ENCODE measurements at places on chromosomes 13 and 19.

- H3K27me3 ChIP-seq: no peaks in the 10 kb centered on the region
- no peak overlapping the region for H3K27ac ChIP-seq
- DNase-seq: no peak
- H3K4me1 ChIP-seq: no peaks in the 10 kb centered on the region
- no peaks in the 10 kb centered on the region for H3K36me3 ChIP-seq
- H3K4me3 ChIP-seq: no peak overlapping the region
These were observed 55.9 kb upstream of the SERP2 start for GRCh38 chr13:44317752-44318151.

GRCh38 chr13:27968316-27969081 lies 616 bp downstream of the CDX2 start:
- H3K27me3 ChIP-seq: peaks cover 6% of the 10 kb centered on the region
- no peak for DNase-seq
- no peak overlapping the region for H3K4me3 ChIP-seq
- H3K36me3 ChIP-seq: no peaks in the 10 kb centered on the region

- DNase-seq: no peak
- no peaks in the 10 kb centered on the region for H3K36me3 ChIP-seq
- H3K27ac ChIP-seq: no peak overlapping the region
- H3K4me1 ChIP-seq: no peaks in the 10 kb centered on the region
- H3K27me3 ChIP-seq: no peaks in the 10 kb centered on the region
- H3K4me3 ChIP-seq: no peak overlapping the region
These were observed 1.8 kb downstream of the F10 start for GRCh38 chr13:113124211-113124970.

DNA sequence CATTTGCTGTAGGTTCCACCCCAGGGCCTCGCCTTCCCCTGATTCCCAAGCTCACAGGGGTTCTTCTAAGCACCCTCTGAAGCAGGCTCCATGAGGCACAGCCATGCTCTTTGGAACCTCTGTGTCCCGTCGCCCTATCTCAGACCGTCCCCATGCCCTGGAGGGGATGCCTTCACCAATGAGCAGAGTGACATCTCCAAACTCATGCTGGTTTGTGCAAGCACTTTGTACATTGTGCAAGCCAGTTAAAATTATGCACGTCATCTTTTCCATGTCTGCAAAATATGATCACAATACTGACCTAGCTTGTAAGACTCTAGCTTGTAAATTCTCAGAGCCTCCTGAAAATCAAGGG lies 46.5 kb upstream of the RAP2A start:
- H3K27ac ChIP-seq: no peak overlapping the region
- H3K4me3 ChIP-seq: no peak overlapping the region
- no peaks in the 10 kb centered on the region for H3K36me3 ChIP-seq
- H3K27me3 ChIP-seq: no peaks in the 10 kb centered on the region
- no peak for DNase-seq

DNA sequence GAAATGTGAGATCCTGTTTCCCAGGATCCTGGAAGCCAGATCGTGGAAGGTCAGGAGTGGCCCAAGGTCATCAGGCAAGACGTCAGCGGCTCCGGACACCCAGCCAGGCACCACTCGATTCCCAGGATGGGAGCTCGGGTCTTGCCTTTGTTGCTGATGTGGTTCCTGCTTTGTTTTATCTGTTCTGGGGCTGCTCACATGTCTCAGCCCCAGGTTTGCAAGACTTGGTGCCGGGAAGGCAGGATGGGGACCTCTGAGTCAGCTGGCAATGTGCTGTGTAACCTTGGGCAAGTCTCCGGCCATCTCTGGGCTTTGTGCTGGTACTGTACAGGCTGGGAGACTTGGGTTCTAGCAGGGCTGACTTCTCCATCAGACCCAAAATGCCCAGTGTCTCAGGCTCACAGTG lies 1.4 kb upstream of the FCHO1 start:
- no peaks in the 10 kb centered on the region for H3K27me3 ChIP-seq
- no peaks in the 10 kb centered on the region for H3K4me1 ChIP-seq
- no peak overlapping the region for H3K27ac ChIP-seq

GRCh38 chr13:50449465-50449864 lies 394.0 kb downstream of the DLEU7 start:
- DNase-seq: no peak
- H3K4me3 ChIP-seq: no peak overlapping the region
- H3K4me1 ChIP-seq: no peaks in the 10 kb centered on the region
